OCI-LY7 (cell line): ENCODE measurements at places on chromosomes 3 and 15.

GRCh38 chr3:28841441-28841840 is 439.4 kb upstream of the RBMS3 start:
- DNase-seq: no peak

- no peak for DNase-seq
These were observed 552.9 kb upstream of the SUCLG2 start for GRCh38 chr3:68207327-68207726.

DNA sequence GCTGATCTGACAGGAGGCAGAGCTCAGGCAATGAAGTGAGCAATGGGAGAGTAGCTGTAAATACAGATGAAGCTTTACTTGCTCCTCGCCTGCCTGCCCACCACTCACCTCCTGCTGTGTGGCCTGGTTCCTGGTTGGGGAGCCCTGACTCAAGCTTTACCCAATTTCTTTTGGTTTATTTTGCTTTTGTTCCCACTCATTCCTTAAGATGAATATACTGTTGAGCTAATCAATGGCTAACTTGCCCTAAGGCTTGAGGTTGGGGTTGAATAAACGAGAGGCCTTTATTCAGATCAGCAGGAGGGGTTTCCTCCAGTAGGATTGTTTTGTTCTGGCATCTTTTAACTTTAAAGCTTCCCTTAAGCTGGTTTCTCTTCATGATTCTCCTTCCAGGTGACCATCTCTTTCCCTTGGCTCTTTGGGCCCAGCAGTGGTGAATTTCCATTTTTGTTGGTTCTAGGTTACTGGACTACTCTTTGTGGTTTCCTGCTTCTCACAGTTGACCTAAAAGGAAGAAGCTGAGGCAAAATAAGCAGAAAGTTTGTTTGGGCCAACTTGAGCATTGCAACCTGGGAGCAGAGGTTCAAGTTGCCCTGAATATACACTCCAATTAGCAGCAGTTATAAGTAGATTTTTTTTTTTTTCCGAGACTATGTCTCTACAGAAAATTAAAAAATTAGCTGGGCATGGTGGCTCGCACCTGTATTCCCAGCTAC is 44.4 kb downstream of the STARD9 start:
- DNase-seq: peak; percentile 28

- DNase-seq: no peak
These were observed 27.2 kb upstream of the PHLDB2 start for GRCh38 chr3:111831840-111832239.

DNA sequence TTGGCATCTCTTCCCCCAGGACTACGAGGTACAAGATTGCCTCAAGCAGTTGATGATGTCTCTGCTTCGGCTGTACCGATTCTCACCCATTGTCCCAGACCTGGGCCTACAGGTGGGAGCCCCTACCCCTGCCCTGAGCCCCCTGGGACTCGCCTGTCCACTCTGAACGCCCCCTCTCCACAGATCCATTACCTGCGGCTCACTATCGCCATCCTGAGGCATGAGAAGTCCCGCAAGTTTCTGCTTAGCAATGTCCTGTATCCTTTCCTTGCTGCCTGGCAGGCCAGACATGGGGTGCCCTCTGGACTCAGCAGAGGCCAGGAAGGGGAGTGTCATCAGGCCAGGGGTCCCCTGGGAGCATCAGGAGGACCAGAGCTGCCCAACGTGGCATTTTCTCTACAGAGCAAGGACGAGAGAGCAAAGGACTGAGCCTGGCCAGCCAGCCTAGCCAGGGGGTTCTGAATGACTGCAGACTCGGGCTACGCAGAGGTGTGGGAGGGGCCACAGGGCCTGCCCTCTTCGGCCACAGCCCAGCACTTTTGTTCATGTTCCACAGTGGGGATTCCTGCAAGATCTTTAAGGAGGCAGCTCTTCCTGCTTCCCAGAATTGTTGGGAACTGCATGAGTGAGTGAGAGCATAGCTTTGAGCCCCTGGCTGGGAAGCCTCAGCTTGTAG is 11.2 kb downstream of the RNF123 start:
- no peak for DNase-seq

- DNase-seq: no peak
These were observed 180.7 kb upstream of the SMAD3 start for GRCh38 chr15:66884661-66885237.

DNA sequence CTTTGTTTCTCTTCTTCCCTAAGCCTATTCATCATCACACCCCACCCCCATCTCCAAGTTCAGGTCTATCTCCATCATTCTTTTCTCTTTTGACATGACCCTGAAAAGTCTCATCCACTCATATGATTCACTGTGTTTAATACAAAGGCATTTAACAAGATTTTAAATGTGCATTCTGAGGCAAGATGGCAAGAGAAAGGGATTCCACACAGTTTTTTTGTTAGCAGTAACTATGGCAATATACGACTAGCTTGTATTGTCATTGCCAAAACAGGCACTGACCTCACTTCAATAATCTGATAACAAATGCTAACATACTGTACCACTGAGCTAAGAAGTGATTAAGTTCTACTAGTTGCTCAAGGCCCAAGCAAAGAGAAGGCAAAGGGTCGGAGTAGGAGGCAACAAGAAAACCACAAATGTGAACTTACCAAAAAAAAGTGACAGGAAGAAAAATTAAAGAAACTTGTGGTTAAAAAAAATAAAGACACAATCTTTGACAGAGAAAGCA is 53.2 kb downstream of the FBN1 start:
- DNase-seq: no peak

GRCh38 chr3:57464011-57464410 is 80.1 kb downstream of the DNAH12 start:
- no peak for DNase-seq

- DNase-seq: no peak
These were observed 508.5 kb upstream of the ATP11B start for GRCh38 chr3:182284793-182285192.

DNA sequence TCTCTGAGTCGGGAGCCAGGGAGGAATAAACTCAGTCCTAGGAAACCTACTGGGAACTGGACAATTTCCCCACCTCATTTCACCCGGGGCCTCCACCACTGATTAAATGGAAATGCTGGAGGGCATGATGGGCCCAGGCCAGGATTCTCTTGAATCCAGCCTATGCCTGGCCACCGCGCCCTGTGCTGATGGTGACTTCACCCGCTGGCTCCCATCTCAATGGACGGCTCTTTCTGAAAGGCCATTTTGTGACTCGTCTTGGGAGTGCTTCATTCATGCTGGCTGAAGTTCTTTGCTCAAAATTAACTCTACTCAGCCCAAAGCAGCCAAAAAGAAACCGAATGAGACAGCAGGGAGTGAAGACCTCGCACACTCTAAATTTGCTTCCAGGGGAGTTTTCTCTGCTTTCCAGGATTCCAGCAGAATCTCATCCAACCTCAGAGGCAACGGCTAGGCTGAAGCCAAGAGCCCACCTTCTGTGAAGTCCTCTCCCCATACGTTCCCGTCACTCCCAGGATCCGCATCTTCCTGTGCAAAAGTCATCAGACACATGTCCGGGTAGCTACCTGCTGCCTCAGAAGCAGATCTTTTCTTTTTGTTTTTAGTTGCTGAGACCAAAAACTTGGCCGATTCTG is 266.0 kb upstream of the ICE2 start:
- DNase-seq: no peak
